ENCODE measurements at places on chromosomes 1 and 21.

- no peak for DNase-seq
These were observed 49.5 kb downstream of the DR1 start for GRCh38 chr1:93395195-93395594.

GRCh38 chr21:45515241-45516061 lies 26.8 kb downstream of the SLC19A1 start:
- DNase-seq = no peak

DNA sequence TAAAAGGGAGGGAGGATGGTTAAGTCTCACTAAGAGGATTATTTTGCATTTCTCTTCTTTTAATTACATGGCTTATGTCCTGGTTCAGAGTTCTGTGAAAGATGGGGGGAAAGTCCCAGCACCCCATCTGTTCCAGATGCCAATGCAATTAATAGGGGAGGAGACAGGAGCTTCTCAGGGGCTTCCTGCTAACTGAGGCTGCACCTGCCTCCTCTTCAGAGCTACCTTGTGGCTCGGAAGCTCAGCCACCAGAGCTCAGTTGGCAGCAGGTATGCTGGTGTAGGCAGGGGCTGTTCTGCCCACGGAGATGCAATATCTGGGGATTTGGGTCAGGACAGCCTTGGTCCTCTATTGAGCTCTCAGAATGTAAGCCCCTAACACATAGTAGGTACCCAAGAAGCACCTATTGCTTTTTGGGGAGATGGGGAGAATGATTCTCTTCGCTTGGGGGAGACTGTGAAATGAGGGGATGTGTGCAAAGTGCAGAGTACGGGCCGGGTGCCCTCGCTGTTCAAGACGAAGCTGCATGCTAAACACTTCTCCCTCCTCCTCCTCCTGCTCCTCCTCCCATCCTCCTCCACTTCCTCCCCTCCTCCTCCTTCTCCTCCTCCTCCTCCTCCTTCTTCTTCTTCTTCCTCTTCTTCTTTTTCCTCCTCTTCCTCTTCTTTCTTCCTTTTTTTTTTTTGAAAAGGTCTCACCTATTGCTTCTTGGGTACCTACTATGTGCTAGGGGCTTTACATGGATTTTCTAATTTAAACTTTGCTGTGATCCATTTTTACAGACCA lies 279.0 kb downstream of the PTPRU start:
- DNase-seq = no peak

- DNase-seq = peak; percentile 65
These were observed 39.3 kb downstream of the HMGB4 start for GRCh38 chr1:33903210-33903589.

GRCh38 chr1:95196017-95196416 lies 38.0 kb upstream of the RWDD3 start:
- DNase-seq = no peak

- no peak for DNase-seq
These were observed 126.3 kb downstream of the HIVEP3 start for GRCh38 chr1:41792485-41792770.

- DNase-seq = no peak
These were observed 36.7 kb upstream of the MTF2 start for GRCh38 chr1:93042187-93043056.

GRCh38 chr21:38798481-38798882 lies 7.2 kb upstream of the ETS2 start:
- no peak for DNase-seq

- DNase-seq = no peak
These were observed 2.9 kb upstream of the UMODL1 start for GRCh38 chr21:42068256-42068545.

GRCh38 chr1:244165021-244165420 lies 113.9 kb downstream of the ZBTB18 start:
- no peak for DNase-seq

DNA sequence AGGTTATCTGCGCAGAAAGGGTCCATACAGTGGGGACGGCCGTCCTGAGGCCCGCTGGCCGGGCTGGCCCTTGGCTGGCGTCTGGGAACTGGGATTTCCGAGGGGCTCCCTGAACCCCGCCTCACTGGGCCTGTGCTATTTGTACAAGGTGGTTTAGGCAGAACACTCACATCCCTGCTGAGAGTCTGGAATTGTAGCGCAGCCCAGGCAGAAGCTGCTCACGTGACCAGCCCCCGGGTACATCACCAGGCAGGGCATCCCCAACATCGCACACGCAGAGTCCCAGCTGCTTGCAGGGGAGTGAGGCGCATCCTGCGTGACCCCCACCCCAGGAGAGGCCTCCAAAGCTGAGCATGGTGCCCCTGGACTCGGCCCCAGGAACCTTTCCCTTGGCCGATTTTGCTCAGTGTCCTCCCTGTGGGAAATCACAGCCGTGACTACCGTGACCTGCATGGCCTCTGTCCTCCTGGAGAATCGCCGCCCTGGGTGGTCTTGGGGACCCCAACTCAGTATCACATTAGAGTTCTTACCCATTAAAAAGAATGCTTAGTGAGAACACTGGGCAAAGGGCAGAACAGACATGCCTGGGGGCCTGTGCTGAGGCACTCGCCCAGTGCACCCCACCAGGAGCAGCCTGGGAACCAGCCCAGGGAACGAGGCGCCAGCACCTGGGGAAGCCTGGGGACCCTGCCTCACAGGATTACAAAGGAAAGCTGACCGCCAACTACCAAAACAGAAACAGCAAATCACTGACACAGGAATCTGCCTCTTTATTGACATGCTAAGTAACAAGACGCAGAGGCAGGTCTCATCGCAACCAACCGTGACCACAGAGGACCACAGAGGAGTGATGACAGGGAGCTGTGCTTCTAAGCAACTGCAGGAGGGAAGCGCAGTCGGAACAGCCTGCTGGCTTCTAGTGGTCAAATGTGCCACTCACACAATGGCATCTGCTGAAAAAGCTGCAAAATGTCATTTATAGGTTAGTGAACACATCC lies 33.5 kb downstream of the UBE2G2 start:
- DNase-seq = no peak

GRCh38 chr1:119987112-119987511 lies 82.3 kb downstream of the NOTCH2 start:
- DNase-seq = peak; percentile 89

DNA sequence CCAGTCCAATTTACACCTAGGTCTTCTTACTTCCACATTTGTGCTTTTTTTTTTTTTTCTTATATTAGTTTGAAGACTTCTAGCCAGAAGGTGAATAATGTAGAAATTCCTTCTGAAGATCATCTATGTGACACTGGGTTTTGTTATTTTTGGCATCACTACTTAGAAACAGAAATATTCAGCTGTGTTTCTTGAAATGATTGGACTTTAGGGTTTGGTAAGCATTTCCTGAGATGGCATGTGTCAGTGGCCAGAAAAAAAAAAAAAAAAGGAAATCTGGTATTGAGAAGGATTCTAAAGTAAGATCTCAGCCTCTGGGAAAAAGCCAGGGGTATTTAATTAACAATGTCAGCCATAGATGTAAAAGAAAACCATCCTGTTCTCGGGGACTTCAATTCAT lies 43.4 kb upstream of the LRRC8C start:
- DNase-seq = no peak

DNA sequence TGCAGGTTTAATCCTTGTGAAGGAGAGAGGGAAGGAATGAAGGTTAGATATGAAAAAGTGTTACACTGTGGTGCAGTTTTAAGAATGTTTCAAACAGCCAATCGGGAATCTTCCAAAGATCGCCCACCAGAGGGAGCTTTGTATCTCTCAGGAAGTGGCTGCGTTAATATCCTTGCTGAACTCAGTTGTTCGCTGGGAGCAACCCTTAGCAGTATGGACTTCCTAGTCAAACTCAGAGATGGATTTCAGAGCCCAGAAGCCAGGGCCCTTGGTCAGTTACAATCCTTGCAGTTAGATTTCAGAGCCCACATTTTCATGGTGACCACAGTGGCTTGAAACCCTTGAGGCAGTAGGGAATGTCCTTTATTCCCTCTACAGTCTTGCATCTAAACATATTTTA lies 136.2 kb downstream of the NTNG1 start:
- no peak for DNase-seq

GRCh38 chr1:212254853-212255363 lies 30.3 kb upstream of the PPP2R5A start:
- DNase-seq = no peak

DNA sequence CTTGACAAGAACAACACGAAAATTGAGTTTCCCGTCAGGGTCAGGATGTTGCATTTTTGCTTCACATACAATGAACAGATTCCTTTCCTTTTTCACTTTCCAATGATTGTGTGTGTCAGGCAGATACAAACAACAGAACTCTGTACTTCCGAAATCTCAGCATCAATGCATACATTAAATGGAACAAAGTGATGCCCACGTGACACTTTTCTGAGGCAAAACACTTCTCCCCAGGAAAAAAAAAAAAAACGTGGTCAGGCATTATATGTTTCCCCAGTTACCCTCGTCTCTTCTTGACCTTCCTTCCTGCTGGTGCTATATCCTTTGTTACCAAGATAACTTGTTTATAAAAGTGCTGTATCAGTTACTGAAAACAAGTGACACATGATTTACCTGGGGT lies 181.8 kb downstream of the ZNF281 start:
- no peak for DNase-seq

DNA sequence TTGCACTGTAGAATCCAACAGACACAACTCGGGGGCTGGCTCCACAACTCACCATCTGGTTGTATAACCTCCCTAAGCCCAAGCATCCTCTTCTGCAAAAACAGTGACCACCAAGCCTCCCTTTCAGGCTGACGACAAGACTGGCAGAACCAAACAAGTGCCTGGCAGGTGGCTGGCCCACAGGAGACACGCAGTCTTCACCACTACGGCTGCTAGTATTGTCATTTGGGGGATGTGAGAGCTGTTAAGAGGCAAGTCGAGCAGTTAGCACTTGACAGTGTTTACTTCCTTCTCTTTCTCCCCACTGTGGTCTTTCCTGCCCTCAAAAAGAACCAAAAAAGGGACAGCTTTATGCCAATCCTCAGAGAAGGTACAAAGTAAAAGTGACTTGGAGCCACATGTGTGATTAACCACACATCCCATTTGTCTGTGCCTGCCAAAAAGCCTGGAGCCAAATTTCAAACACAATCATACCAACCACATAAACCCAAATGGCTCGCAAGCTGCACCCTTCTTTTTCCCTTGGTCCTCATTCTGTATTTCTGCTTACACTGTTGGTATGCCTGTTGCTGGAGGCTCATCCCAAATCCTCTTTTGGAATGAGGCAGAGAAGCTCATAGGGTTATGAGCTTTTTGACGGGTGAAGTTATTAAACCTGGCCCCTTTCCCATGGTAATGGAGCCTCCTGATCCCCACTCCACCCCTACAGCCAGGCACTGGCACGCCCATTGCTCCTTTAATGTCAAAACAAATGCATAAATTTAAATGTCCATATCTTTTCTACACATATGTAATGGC lies 94.1 kb downstream of the TGFBR3 start:
- DNase-seq = no peak

DNA sequence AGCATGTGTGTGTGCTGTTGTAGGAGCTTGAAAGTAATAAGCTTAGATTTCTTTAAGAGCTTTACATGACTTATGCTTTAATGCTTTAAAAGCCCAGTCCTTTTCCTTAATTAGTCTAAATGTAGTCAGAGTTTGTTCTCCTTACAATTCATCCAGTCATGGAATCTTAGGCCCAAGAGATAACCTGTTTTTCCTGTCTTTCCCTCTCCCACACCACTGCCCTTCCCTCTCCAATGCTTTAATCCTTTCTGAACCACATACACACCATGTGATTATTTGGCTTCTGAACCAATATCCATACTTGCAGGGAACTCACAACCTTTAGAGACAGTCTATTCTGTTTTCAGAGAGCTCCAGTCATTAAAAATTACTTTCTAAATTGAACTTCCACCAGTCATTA lies 37.6 kb downstream of the ALG6 start:
- no peak for DNase-seq

DNA sequence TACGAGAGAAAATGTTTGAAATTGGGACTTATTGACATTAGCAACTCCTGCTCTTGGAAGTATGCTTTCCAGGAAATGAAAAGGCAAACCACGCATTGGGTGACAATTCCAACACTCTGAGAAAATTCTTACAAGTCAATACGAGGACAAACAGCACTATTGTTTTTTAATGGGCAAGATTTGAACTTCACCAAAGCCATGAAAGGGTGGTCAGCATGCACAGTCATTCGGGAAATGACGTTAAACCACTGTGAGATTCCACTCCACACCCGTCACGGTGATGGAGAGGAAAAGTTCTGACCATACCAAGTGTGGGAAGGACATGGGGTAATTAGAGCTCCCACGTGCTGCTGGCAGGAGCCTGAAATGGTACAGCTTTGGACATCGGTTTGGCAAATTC lies 12.2 kb upstream of the PRXL2B start:
- no peak for DNase-seq

GRCh38 chr21:36437745-36438128 lies 42.2 kb downstream of the CLDN14 start:
- DNase-seq = no peak

- no peak for DNase-seq
These were observed 27.7 kb upstream of the GUCA2B start for GRCh38 chr1:42125552-42125951.

- no peak for DNase-seq
These were observed 16.3 kb upstream of the FOXE3 start for GRCh38 chr1:47399846-47400155.

DNA sequence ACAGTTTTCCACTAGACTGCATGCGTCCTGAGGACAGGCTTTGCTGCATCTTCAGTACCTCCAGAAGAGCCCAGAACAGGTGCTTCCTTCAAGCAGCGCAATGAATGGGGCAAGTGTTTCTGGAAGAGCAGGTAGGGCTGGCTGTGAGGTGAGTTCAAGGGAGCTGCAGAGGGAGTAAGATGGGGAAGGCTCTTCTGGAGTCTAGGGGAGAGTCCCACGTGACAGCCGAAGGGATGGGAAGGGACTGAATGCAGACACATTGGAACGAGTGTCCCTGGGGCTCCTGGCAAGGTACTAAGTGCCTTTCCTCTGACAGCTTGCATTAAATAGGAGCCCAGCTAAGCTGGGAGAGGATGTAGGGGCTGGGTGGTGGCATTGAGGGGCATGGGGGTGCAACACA lies 84.2 kb downstream of the FAM78B start:
- DNase-seq = no peak

DNA sequence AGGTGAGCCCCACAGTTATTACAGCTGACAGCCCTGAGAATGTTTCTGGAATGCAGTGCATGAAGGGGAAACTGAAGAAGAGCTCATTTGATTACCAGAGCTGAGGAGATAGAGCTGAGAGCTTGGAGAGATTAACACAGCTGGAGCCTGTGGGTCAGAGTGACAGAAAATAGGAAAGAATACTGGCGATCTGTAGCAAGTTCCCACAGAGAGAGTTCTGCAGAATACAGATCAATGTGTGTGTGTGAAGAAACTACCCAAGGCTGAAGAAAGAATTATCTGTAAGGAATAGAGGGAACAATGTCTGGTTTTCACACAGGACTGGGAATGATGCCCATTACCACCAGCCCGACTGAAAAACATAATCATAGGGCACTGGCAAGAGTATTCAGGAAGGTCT lies 103.6 kb upstream of the SNX7 start:
- DNase-seq = no peak

- DNase-seq = no peak
These were observed 24.3 kb upstream of the IFNAR2 start for GRCh38 chr21:33205476-33205875.

DNA sequence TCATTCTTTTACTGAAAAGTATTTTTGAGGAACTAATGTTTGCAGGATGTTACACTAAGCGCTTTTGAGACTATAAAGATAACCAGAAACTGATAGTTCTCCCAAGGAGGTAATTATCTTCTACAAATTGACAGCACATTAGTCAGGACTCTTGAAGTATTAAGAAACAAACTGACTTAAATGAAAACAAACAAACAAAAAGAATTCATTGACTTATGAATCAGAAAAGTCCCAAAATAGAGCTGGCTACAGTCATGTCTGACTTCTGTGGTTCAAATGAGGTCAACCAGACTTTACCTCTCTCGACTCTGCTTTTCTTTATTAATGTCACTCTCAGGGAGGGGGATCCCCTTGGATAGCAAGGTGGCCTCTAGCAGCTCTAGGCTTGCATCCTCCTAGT lies 296.8 kb downstream of the TPR start:
- DNase-seq = no peak
